ENCODE measurements at places on chromosomes 2 and 18.

GRCh38 chr2:115739574-115739973 is 1297.1 kb downstream of the DPP10 start:
- peak; percentile 8 for DNase-seq

DNA sequence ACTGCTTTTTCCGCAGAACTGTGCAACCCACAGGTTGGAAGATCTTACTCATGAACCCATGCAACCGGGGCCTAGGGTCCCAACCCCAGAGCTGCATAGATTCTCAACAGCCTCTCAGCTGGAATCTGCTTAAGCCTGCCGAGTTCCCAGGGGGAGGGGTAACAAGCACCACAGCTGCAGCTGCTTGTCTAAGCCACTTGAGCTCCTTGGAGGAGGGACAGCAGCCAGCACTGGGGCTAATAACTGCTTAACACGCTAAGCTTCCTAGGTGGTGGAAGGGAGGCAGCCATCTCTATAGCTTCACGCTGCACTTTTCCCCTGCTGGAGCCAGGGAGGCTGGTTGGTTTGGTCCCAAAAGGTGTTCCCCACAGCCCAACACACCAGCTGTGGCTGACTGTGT is 311.6 kb downstream of the DSC3 start:
- no peak for DNase-seq

- no peak for DNase-seq
These were observed 229.5 kb downstream of the TFCP2L1 start for GRCh38 chr2:121055501-121055900.

DNA sequence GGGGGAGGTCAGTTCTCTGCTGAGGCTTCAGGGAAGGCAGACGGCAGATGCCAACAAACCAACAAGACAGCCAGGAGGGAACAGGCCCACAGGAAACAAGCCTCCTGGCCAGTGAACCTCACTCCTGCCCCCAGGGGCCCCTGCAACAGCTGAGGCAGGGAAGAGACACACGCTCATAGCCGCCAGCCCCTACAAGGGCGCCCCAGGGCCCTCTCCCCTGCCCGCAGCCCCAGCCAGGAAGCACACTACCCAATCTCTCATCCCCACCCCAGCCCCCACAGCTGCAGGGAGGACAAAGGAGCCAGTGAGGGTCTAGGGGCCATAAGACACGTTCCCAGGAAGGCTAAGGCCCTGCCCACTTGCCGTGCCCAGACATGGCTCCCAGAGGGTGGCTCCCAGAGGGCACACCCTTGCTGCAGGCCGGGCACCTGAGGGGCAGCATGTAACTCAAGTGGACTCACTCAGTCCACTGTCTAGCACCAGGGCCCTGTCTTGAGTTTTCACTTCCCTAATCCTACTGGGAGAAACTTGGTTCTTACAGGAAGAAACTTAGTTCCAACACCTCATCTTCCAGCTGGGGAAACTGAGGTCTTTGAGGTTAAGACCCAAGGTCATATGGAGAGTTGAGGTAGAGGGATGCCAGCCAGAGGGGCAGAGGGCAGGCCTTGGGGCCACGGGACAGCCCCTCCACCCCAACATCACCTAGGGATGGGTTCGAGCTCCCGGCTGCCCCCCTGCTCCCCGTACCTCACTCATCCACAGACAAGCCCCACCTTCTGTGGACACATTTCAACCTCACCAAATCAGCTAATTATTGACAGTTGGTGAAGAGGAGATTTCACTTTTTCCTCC is 37.3 kb downstream of the EMX1 start:
- no peak for DNase-seq

DNA sequence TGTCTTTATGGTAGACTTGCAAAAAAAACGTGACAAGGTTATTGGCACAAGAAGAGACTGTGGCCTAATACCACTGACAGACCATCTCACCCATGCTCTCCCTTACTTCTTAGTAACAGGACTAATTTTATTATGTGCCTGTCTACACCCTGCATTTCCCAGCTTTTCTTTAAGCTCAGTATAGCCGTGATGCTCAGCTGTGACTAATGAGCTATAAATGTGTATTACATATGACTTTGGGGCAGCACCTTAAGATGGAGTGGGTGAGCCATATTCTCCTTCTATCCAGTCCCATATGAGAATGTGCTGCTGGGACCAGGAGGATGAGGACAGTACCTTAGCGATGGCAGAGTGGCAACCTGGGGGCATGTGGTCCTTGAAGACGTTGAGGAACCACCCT is 293.5 kb downstream of the RNF144A start:
- no peak for DNase-seq

- DNase-seq, result no peak
These were observed 27.0 kb upstream of the GMPPA start for GRCh38 chr2:219471476-219472371.

DNA sequence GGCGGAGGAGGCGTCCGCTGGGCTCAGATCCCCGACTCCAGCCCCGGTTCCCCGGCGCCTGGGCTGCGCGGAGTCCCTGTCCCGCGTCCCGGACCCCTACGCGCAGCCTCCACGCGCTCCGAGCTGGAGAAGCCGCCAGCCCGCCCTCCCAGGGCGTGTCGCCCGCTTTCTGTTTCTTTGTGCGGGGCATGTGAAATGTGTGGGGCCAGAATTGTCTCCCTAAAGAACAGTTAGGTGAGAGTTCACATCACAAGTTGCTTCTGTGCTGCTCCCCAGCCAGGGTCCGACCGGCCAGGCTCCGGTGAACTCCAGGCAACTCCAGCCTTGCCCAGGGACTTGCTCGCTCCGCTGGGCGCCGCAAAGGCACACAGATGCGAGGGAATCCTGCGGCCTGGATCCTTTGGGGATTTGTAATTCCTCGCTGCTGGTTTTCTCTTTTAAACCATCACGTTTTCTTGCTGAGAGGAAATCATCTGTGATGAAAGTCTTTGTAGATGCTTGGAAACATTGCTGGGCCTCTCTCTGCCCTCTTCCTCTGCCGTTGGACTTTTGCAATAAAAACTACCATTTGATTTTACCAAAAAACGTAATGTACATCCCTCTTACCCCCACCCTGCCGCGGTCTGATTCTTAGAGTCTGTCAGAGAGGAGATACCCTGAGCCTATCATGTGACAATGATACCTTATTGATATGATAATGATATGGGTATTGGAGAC is 631 bp downstream of the GYPC start:
- no peak for DNase-seq

DNA sequence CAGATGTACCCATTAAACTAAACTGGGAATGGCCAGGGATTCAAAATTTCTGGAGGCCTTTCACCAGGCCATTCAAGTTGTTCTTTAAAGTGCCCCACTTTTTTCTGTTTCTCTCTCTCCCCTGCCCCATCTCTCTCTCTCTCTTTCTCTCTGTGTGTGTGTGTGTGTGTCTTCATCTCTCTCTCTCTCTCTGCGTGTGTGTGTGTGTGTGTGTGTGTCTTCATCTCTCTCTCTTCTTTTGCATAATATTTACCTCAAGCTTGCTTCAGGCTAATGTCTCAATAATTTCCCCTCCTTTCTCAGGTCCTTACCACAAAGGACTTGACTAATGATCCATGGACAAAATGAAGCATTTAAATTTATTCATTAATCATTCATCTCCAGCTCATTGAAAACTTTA is 164.2 kb upstream of the KLHL14 start:
- no peak for DNase-seq

DNA sequence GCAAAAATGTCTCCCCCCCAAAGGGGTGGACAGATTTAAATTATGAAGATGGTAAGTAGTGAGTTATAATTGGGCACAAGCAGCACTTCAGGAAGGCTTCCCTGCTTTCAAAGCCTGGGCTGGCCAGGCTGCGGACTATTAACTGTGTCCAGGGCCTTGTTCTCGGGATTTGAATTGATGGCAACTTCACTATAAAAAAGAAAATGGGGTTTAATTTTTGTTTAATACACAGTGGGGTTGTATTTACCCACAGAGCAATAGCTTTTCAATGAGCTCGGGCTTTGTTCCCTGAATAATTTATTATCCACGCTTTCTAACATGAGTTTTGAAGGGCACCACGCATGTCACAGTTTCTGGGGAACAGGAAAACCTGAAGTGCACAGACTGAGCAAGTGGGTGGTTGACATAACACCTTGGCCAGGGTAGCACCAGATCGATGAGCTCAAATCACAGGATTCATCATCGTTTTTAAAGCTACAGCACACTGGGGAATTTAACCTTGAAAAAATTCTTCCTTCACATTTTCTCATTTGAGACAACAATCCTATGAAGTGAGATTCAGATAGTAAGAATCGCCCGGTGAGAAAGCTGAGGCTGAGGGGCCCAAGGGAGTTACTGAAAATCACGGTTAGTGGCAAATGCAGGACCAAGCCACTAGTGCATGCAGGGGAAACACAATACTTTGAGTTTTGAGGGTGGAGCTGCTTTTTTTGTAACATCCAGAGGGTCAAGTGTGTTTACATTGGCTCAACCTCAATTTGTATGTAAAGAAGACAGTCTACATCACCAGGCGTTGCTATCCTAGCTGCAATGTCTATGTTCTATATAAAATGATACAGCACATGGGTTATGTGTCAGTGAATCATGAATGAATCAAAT is 28.9 kb upstream of the LMAN1 start:
- DNase-seq, result peak; percentile 70

DNA sequence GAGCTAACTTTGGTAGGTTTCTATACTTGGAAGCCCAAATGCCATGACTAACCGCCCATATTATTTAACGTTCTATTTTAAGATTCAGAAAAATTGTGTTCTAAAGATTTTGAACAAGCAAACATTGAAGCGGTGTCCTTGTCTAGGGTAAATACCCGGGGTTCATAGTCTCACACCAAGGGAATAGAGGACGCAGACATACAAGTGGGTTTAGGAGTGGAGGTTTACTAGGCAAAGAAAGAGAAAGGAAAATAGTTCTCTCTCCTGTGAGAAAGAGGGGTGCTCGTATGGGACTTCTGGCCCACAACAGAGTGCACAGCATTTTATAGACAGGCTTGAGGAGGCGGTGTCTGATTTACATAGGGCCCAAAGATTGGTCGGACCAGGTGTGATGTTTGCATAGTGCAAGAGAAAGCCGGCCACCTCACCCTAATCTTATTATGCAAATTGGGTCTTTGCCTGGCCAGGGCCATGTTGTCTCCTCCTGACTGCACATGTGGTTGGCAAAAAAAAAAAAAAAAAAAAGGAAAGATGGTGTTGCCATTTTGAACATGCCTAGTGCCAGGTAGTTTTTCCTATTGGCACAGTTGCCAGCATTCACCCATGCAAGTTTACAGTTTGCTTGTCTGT is 1062.6 kb downstream of the LRP1B start:
- no peak for DNase-seq

- peak; percentile 70 for DNase-seq
These were observed 200.6 kb upstream of the RASGRP3 start for GRCh38 chr2:33275689-33276444.

- DNase-seq, result no peak
These were observed 407.0 kb downstream of the DCC start for GRCh38 chr18:52746986-52747385.

- DNase-seq, result no peak
These were observed 11.6 kb upstream of the TUBB6 start for GRCh38 chr18:12296457-12296856.

DNA sequence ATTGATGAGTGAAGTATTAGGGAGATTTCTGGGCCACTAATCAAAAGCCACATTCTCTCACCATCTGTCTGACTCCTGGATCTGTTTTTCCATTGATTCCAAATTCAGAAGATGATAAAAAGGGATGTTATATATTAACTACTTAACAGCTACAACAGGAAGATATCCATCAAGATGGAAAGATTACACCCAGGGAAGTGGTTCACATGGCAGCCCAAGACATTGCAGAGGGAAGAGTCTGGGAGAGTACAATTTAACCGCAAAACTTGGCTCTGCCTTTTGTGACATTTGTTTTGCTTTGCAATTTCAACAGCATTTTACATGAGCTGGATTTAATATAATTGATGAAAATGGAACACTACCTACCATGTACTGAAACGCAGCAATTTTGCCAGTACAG is 22.5 kb upstream of the TCF4 start:
- DNase-seq, result no peak

DNA sequence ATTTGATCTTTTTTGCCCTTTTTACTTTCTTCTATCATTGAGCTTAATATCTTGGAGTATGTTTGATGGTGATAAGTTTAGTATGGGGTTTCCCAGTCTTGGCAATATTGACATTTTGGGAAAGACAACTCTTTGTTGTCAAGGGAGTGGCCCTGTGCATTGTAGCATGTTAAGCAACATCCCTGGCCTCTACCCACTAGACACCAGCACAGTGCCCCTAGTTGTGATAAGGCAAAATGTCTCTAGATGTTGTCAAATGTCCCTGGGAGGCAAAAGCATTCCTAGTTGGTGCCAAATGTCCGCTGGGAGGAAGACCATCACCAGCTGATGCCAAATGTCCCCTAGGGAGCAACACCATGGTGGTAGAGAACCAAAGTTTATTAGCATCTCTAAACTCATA is 28.2 kb downstream of the GULP1 start:
- no peak for DNase-seq

DNA sequence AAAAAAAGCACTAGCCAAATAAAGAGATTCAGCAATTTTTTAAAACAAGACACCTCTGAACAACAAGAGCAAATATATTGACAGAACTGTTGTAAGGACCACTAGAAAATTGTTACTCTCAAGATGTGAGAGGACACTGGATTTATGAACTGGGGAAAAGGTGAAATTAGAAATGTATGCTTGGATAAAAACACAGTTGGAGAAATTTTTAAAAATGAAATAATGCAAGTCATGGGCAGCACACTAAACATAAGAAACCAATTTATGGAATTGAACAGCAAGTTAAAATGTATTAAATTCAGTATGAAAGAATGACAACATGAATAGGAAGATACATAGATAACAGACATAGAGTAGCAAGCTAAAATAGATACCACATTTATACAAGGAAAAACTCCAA is 377.4 kb downstream of the LRRTM4 start:
- no peak for DNase-seq

GRCh38 chr2:238155051-238155760 is 3.6 kb upstream of the ERFE start:
- no peak for DNase-seq

DNA sequence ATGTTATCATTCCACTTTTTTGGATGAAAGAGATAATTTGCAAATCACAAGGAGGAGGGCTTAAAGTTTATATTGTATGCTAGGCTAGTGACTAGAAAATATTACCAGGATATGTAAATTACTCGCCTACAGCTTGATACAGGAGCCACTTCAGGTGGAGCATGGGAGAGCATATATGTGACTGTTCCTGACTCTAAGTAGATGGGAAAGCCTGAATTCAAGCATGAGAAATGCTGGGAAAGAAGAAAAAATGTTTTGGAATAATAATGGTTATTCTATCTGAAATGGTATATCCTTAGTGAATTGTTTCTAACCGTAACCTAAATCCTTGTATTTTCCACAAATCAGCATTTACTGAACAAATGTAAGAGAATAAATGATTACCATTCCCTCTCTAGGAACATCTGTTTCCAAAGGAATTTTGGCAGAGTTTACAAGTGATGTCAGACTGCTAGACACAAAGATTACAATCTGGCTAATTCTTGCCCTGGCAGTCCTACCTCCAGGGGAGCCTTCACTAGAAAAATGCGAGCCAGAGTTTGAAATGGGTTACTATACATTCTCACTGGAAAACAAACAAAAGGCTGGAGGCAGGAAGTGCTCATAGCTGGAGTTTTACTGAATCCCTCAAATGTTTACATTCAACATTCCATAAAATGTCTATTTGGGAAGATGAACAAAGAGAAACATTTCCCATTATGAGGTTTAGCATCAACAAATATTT is 129.4 kb upstream of the MAPRE2 start:
- no peak for DNase-seq

GRCh38 chr2:169026056-169026455 is 5.1 kb downstream of the ABCB11 start:
- no peak for DNase-seq

GRCh38 chr2:150587547-150588505 is 100.4 kb upstream of the RND3 start:
- no peak for DNase-seq

GRCh38 chr2:43469094-43469493 is 126.7 kb downstream of the THADA start:
- DNase-seq, result no peak

All from SHP77 (cell line).